D721Med (cell line): ENCODE measurements at places on chromosomes 6 and 20.

DNA sequence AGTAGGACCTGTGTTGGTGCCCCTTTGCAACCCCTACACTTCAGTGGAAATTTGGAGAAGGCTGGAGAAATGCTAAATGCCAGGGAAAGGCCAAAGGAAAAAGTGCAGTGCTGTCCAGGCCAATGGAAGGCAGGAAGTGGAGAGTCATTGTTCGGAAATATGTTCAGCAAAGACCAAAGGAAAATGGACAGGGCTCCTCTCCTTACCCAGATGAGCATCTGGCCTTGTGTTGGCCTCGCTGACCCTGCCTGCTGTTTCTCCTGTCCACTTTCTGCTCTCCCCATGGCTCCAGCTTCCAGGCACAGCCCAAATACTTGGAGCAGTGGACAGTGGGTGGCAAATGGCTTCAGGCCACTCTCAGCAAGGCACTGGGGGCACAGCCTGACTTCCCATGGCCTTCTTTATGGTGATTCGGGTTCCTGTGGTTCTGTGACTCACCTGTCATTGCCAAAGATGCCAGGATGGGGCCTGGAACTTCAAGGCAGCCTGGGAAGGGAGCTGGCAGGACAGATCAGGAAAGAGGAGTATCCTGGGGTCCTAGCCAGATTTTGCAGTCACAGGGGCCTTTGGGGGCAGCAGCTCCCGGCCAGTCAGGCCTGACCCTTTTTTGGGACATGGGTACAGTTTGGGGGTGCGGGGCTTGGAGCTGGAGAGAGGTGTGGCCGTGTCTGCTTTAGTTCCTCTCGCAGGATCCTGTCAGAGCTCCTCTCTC, 190.9 kb upstream of the SLC24A3 start:
- no peak for DNase-seq

GRCh38 chr6:1662534-1662933, 52.8 kb downstream of the FOXC1 start:
- no peak for DNase-seq

- no peak for DNase-seq
Measured at GRCh38 chr6:119170103-119170446, 91.6 kb upstream of the FAM184A start.

GRCh38 chr6:146292506-146292905, 251.1 kb upstream of the RAB32 start:
- no peak for DNase-seq

- no peak for DNase-seq
Measured at GRCh38 chr6:42045538-42046460, 4.5 kb upstream of the TAF8 start.

- DNase-seq = no peak
Measured at GRCh38 chr20:41877911-41878310, 259.7 kb upstream of the CHD6 start.

- DNase-seq = no peak
Measured at GRCh38 chr6:4103929-4104328, 25.0 kb upstream of the FAM217A start.

GRCh38 chr6:63561288-63561687, 11.0 kb upstream of the LOC128125822 start:
- no peak for DNase-seq

DNA sequence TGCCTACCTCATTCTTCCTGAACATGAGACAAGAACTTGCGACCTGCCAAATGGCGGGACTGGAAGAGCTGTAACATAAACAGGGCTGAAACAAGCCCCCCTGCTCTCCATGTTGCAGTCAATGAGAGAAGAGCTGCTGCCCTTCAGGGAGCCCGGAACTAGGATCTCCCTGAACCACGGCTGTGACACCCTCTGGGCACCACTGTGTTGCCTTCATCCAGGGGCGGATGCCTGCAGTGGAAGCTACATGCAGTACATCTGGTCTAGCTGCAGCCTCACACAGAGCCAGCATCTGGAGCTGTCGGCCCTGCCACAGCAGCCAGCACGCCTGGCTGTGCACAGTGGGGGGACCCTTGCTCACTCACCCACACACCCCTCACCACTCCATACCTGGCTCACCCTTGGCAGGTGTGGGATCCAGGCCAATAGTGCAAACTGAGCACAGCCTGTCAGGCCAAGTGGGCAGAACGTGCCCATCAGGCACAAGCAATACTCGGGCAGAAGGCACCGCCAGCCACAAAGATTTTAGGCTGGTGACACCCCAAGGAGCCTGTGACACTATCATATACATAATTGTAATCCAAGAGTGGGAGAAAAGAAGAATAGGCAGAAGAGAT, 451.3 kb downstream of the HTR1B start:
- no peak for DNase-seq

DNA sequence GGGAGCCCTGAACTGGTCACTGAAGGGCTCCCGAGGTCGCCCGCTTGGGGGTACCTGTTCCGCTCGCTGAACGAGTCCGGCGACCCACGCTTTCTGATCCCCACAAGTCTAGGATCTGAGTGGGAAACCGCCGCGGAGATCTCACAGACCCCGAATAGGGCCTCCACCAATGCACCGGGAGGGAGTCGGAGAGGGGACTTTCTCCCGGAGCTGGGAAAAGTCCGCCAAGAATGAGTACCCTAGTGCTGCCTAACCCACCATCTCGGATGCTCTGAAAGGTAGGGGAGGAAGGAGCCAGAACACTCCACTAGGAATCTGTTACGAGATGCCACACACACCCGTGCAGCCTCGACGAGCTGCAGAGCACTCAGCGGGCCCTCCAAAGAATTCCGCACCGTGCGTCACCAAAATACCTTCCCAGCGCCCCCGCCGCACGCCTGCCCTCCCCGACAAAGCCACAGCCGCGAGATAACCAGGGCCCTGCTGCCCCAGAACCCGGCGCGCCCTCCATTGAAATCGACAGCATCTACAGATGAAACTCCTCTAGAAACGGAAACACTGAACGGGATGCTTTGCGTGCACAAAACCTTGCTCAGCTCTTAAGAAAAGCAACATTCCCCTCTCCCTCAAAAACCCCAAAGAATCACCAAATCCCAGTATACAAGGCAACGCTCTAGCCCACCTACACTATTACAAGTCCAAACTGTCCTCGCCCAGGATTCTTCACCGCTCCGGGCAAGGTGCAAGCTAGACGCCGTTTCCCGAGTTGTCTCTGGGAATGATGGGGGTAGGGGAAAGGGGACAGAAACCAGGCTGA, 686 bp downstream of the COL12A1 start:
- peak; percentile 15 for DNase-seq

DNA sequence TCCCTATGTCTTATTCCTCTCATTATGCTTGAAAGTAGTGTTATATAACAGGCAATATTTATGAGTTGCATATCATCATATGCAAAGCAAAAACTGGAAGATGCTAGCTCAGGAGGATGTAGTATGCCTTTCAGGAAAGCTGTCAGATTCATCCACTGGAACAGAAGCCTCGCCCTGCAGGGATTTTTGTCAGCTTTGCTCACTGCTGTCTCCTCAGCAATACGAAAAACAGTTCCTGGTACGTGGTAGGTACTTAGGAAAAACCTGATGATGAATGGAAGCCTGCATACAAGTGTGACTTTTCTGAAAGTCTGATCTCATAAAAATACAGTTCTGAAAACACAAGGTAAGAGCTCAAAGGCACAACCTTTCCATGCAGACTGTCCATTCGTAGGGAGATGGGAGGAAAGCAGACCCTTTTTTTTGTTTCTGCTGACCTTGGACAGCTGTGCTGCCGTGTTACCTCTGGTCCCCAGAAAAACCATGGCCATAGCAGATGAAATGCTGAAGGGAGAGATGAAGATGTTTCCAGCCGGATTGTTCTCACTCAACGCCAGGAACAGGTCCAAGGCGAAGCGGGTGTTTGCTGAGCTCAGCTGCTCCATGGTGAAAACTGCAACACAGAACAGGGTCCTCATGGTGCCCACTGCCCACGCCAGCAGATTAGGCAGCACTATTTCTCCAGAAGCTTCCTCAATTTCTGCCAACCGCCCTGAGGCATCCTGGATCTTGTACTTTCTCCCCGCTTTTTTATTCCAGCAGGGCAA, 1.5 kb downstream of the SERPINB1 start:
- DNase-seq = no peak

GRCh38 chr6:33384581-33385020, 7.0 kb upstream of the KIFC1 start:
- DNase-seq = no peak

DNA sequence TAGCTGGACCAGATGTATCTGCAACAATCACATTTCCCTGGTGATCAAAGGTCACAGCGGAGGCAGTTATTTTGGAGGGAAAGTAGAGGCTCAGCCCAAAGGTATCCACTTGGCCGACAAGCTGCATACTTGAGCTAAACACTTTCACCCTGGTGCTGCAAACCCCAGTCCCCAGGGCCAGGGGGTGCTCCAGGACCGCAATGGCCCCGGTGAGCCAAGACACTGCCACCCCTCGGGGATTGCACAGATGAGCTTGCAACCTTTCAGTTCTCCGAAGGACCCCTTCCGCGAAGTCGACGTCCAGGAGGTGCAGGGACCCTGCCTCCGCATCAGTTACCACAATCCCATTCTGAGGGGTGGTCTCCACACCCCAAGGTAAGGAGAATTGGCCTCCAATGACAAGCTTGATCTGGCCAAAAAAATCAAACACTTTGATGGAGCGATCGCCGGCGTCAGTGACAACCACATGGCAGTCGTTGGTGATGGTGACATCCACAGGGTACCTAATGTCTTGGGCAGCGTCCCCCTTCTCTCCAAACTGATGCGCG, 823 bp downstream of the NHLRC1 start:
- DNase-seq = no peak

GRCh38 chr6:74764486-74764885, 441.4 kb downstream of the COL12A1 start:
- DNase-seq = no peak

GRCh38 chr6:87029711-87030314, 65.1 kb downstream of the CGA start:
- DNase-seq = peak; percentile 23

DNA sequence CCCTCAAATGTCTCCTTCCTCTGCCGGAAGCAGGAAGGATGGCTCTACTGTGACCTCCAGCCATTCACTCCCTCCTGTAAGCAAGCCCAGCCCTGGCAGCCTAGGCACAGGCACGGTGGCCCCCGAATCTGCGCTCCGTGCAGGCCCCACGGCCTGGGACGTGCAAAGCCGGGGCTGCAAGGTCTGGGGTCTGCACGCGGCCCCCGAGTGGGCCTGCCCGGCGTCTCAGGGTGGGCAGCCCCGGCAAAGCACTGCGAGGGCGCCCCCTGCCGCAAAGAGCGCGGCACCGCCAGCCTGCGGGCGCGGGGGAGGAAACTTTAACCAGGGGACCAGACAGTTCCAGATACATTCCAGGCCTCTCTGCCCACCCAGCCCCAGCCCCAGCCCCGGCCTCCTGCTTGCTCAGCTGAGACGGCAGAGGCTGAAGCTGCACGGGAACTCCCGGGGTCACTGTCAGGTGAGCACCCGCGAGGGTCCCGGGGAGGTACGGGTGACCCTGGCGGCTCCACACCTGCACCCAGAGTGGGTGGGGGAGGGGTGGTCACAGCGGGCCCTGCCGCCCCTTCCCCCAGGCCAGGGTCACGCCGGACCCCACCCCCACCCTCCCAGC, 98.8 kb downstream of the ASXL1 start:
- DNase-seq = peak; percentile 84

DNA sequence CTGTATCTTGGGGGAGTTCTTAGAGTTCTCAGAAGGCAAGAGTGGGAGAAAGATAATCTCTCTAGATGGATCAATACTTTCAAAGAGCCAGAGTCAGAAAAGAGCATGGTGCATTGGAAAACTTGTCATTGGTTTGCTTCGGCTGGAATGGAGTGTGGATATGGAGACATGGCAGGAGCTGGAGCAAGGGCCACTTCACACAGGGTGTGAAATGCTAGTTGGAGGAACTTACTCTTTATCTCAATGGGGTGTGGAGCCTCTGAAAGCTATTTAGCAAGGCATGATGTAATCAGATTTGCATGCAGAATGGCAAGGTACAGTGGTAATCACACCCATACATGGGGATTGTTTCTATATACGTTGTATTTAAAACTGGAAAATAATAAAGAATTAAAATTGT, 31.5 kb upstream of the PAQR8 start:
- no peak for DNase-seq

- DNase-seq = no peak
Measured at GRCh38 chr6:45442716-45443115, 65.0 kb upstream of the SUPT3H start.

DNA sequence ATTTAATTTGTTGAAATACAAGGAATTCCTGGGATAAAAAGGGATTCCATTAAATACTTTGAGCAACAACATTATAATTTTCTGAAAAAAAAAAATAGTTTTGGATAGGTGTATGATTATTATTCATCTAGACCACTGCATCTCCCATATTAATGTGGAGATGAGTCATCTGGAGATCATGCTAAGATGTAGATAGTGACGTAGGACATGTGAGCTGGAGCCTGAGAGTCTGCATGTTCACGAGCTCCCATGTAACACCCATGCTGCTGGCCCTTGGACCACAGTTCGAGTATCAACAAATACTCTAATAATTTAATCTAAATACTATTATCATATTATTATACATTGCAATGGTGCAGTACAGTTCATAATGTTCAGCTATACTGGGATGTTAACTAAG, 91.6 kb downstream of the EPM2A start:
- no peak for DNase-seq

DNA sequence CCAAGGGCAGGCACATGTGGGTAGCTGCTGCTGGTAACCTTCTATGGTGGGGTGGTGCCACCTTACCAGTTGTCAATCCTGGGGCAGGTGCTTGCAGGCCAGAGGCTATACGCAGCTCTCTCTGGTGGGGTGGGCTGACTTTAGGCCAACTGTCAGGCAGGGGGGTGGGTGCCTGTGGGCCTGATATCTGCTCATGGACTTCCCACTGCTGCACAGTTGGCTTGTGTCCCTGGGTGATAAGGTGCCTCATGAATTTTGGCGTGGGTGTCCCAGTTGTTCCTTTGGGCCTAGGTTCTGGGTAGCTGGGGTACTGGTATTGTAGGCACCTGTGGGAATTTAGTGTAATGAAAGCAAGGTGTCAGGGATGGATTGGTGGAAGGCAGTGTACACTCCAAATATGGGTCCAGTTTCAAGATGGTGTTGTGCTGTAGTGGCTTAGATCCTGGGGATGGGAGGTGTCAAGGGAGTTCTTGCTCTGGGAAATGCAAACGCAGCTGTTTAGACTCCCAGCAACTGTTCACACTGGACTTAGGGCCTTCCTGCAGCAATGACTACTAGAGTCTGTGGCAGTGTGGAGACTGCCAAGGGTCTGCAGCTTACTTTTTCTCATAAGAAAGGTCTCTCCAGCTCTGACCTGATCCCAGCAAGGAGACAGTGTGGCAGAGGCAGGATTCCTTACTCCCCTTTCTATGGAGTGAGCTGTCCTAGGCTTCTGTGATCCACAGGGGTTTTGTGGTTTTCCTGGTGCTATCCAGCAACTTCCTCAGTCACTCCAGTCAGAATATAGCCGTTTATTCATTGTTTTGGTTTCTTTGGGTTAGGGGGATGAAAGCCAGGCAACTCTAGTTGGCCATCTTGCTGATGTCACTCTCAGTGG, 128.2 kb downstream of the CRYBG1 start:
- no peak for DNase-seq

GRCh38 chr20:41715526-41715925, 97.3 kb upstream of the CHD6 start:
- no peak for DNase-seq

- no peak for DNase-seq
Measured at GRCh38 chr6:118896339-118897136, 2.6 kb downstream of the ASF1A start.

DNA sequence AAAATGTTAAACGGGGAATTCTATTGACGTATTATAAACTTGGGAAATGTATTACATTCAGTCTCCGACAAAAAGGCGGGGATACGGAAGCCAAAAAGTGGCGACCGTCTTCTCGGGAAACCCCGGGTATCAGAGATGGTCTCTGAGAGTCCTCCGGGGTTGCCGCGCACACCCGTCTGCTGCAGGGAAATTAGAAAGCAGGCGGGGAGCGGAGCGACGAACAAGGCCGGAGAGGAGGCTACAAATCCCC, 1.5 kb downstream of the SALL4 start:
- DNase-seq = no peak

- DNase-seq = no peak
Measured at GRCh38 chr6:124393536-124393935, 568.7 kb upstream of the RNF217 start.
